ENCODE measurements at places on chromosomes 4 and X.

DNA sequence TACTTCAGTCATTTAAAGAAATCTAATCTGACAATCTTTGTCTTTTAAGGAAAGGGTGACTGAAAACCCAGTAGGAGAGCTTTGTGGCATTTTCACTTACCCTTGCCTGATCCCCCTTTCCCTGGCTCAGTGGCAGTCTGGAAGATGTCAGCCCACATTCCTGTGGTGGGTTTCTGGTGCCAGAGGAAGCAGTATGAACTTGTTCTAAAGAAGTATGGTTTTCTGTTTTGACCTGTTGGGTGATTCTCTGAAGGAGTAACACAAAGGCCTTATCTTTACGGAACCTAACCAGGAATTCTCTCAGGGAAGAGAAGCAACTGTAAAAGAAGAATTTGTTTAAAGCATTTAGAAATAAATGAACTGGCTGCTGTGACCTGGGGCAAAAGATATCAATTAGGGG, 41.9 kb downstream of the BMP15 start:
- no peak for DNase-seq

- DNase-seq: no peak
These were observed 37.5 kb downstream of the ARHGAP10 start for GRCh38 chr4:147769386-147769785.

GRCh38 chr4:69830560-69831269, 29.2 kb downstream of the SULT1E1 start:
- no peak for DNase-seq

- no peak for DNase-seq
These were observed 125.0 kb downstream of the PPP3CA start for GRCh38 chr4:101222156-101222845.

- no peak for DNase-seq
These were observed 2.6 kb downstream of the PGK1 start for GRCh38 chrX:78106651-78106986.

GRCh38 chr4:141913928-141914327, 277.5 kb downstream of the IL15 start:
- no peak for DNase-seq

GRCh38 chr4:612749-613125, 12.6 kb upstream of the PDE6B start:
- no peak for DNase-seq

DNA sequence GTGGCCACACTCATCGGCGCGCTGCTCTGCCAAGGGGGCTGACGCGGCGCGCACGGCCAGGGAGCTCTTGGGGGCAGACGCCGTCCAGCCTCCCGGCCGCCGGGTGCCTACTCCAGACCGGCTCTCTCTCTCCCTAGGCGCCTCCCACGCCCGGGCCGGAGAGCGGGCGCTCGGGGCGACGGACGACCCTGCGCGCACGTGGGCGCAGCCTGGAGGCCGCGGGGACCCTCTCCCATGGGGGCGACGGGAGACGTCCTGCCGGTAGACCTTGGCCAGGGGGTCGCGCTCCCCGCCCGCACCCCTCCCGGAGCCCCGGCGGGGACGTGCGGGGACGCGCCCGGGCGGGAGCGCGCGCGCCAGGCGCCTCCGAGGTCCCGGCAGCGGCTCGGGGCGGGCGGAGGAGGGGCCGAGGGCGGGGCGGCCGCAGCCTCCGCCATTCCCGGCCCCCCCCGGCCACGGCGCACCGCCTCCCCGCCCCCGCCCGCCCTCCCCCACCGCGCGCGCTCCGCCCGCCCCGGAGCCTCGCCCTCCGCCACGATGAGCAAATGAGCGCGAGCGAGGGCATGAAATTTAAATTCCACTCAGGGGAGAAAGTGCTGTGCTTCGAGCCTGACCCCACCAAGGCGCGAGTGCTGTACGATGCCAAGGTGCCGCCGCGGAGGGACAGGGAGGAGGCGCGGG, at the start of gene MSL3:
Gene MSL3, plus strand, starts transcription at position 519 of the 681 bp plus-strand sequence. Its CDS starts 27 bp downstream, at position 546.
- DNase-seq: no peak

DNA sequence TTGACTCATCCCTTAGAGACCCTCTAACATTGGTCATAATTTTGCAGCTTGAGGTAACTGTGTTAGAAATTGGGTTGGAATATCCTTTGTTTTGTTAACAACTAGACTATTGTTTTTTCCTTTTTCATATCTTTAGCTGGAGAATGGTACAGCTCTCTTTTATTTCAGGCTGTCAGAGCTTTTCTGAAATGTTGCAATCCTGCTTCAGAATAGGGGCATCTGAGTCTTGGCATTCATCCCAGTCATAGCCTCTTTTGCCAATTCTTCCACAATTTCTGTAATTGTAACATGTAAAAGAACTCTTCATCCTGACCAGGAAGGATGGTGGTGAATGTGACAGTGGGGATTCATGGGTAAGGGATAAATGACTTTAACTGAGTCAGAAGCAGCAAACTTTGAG, 128.7 kb downstream of the FHIP1A start:
- no peak for DNase-seq

- DNase-seq: no peak
These were observed 35.0 kb upstream of the MXD4 start for GRCh38 chr4:2296631-2297601.
